ENCODE measurements at places on chromosomes 4 and X.

GRCh38 chrX:39912126-39912525, 185.6 kb downstream of the BCOR start:
- DNase-seq = no peak

GRCh38 chr4:39542611-39543012, 15.4 kb upstream of the UGDH start:
- DNase-seq = no peak

GRCh38 chr4:37812713-37813112, 13.8 kb upstream of the PGM2 start:
- DNase-seq = no peak

DNA sequence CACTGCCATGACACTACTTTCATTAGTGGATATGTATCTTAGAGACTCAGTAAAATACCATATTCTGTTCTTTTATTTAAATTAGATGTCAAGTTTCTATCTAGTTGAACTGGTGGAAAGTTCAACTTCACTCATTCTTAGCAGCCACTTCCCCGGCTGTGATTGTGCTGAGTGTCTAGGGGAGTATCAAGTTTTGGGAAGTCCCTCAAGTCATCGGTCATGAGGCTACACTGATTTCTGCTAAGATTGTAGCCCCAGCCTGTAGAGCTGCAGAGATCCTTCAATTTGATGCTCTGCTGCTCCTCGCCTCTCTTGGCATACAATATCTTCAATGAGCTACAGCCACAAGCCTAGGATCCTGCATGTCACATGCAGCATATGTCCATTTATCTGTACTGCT, 53.9 kb downstream of the DMP1 start:
- DNase-seq = no peak

- no peak for DNase-seq
Measured at GRCh38 chr4:81084634-81085033, 54.1 kb downstream of the BMP3 start.

GRCh38 chrX:13101441-13102139, 57.2 kb upstream of the FAM9C start:
- no peak for DNase-seq

DNA sequence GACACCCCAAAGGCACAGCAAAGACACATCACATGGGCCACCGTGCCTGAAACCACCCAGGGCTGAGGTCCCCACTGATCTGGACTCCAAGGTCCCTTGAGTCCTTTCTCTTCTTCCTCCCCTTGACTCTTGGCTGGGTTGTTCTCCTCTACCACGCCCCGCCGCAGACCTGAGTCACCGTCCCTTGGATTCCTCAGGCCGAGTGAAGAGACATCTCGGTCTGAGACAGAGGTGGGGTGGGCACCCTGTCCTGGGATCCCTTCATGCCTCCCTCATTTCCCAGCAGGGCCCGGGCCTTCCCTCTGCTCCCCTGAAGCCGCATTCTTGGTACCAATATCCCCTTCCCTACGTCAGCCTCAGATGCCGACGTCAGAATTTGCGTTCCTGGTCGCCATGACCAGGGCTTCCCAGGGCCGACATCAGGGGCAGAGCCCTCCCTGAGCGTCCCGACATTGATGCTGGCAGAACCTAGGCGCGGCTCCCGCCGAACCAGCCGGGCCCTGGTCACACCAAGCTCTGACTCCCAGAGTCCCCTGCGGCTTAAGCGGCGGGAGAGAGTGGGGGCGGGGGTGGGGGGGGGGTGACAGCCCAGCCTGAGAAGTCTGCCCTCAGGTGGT, 498 bp downstream of the MAGEA10 start:
- no peak for DNase-seq

DNA sequence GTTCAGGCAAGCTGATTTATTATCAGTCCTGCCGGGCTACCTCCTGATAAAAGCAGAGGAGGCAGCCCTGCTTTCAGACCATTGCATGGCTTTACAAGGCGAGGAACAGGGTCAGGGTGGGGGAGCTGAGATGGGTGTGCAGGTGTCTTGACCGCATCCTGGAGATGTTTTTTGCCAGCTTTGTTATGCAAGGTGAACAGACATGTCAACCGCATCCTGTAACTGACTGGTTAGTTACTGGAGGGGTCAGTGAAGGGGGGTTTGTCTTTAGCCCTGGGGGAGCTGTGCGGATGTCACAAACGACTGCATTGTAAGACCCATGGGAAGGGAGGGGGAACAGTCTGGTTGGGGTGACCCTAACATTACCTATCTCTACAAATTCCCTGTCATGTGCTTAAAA, 10.0 kb downstream of the ADAM29 start:
- DNase-seq = no peak

DNA sequence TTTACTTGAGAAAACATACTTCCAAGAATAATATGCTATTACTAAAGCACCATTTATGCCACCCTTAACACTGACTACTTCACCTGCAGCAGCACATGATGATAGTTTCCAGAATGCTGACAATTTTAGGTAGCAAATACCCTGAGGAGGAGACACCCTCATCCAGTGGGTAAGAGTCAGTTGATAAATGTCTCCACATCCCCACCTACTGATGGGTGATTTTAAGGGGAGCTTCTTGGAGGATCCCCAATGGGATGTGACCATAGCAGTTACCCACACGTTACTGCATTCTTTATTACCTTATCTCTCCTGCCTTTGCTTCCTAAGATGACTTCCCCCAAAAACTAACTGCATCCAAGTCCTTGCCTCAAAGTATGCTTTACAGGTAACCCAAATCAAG, 131.2 kb upstream of the SMARCAD1 start:
- no peak for DNase-seq

GRCh38 chr4:95857761-95858160, 17.9 kb downstream of the PDHA2 start:
- no peak for DNase-seq

DNA sequence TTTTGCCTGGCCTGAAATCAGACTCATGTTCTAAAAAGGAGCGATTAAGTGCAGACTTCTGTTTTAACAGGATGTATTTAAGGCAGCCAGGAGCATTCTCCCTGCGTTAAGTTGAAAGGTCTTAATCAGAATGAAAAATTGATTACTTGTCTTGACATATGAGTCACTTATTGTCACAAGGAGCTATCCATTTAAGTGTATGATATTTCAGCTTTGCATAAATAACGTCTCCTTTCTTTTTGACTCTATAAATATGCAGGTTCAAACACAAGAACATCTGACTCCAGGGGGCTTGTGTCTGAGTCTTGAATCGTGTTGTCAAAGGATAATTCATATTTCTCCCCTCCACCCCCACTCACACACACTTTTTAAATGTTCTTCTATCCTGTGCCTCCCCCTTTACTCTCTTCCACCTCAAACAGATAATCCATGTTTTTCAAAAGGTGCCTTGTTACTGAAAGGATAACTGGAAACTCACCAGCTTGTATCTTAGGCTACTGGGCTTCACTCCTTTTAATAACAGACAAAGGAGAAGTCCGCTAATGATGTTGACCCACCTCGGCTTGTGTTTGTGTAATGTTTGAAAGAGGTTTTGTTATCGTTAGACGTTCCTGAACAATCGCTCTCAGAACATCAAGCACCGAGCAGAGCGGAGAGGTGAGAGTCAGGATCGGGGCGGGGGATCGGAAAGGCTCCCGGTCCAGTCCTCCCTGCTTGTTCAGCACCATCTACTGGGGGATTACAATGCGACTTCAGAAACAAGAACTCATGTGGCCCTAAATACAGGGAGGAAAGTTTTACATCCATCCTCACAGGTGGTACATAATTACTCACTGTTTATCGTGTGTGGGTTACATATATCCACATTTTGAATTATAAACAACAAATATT, 107.5 kb upstream of the RPL34 start:
- no peak for DNase-seq

GRCh38 chrX:39956803-39957394, 140.9 kb downstream of the BCOR start:
- no peak for DNase-seq

DNA sequence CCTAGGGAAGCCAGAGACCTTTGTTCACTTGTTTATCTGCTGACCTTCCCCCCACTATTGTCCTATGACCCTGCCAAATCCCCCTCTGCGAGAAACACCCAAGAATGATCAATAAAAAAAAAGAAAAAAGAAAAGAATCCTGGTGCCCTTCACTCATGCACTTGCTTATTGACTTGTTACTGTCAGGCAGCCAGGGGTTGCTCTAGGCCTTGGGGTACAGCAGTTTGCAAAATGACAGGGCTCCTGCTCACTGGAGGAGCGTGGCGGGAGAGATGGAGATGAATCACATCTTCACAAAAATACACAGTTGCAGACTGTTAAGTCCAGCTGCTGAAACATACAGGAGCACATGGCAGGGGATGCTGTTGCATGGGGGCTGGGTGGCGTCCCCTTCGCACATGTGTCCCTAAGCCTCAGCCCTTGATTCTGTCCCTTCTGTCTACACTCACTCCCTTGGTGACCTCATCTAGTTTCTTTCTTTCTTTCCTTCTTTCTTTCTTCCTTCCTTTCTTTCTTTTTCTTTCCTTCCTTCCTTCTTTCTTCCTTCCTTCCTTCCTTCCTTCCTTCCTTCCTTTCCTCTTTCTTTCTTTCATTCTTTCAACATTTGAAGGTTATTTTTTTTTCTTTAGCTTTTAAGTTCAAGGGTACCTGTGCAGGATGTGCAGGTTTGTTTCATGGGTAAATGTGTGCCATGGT, 16.9 kb upstream of the TMEM271 start:
- DNase-seq = no peak

GRCh38 chrX:105191878-105192277, 28.6 kb downstream of the TEX13A start:
- DNase-seq = no peak

DNA sequence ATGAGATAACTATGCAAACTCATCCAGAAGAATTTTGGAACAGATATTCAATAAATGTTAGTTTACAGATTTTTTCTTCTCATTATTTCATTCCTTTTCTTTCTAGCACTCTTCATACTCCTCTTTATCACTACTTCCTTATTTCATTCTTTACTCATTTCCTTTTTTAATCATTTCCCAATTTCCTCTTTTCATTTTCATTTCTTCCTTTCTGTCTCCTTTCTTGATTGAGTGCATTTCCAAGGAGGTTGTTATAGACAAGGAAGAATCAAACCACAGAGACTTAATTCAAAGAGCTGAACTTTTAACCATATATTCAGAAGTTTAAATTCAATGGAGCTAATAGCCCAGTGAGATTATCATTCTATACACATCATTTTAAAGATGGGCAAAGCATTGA, 600.7 kb downstream of the ARAP2 start:
- DNase-seq = no peak

- DNase-seq = no peak
Measured at GRCh38 chr4:25608644-25609043, 47.0 kb upstream of the SLC34A2 start.

DNA sequence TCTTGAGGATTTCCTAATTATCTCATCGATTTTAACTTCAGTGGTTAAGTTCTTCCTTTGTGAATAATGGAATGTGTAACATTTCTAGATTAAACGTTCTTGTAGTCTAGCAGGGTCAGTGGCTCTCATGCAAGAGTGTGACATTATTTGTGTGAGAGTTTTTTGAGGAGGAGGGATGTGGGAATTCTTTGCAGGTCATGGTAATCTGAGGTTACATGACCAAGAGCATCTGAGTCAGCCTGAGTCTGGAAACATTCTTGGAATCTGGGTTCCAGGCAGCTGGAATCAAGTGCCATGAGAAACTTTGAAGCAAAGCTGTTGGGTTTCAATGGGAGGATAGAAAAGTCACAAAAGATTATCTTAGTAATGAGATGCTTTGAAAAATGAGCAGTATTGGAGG, 49.5 kb downstream of the GK start:
- DNase-seq = no peak

- DNase-seq = no peak
Measured at GRCh38 chr4:55634417-55635128, 1.5 kb downstream of the NMU start.

DNA sequence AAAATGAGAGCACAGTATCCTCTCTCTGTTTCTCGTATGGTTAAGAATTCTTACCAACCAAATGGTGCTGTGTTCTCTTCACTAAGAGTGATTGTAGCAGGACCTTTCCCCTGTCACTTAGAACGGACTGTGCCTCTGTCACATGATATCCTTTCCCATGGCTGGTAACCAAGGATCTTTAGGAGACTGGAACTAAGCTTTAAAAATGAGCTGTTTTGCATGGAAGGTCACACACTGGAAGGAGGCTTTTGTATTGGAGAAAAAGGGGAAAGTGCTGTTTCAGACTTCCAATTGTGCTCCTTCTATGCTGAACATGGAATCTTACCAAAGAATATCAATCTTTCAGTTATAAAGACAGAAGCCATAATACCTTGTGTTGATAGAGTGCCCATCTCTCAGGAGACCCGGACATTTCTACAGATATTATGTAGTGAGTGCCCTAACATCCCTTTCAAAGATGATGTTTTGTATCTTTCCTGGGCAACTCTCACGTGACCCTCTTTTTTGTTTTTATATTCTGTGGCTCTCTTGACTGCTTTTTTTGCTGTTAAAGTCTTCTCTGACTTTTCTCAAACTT, 148.6 kb downstream of the SLC4A4 start:
- no peak for DNase-seq

GRCh38 chr4:7922466-7922865, 17.2 kb downstream of the AFAP1 start:
- no peak for DNase-seq

DNA sequence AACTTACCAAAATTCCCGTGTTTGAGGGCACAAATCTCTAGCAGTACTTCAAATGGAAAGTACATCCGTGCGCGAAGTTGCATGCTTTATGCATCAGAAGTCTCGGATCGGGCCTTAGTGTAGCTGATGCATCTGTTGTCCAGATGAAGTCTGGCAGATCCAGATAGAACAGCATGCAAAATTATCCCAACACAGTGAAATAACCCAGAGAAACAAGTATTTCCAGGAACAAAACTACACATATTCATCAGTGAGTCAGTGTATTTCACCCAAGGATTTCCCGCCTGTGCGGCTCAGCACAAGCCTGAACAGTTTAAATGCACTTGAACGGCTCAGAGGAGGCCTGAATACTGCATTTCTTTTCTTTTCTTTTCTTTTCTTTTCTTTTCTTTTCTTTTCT, 27.4 kb upstream of the CLDN24 start:
- DNase-seq = no peak

GRCh38 chrX:132428896-132429295, 59.9 kb downstream of the MBNL3 start:
- no peak for DNase-seq

DNA sequence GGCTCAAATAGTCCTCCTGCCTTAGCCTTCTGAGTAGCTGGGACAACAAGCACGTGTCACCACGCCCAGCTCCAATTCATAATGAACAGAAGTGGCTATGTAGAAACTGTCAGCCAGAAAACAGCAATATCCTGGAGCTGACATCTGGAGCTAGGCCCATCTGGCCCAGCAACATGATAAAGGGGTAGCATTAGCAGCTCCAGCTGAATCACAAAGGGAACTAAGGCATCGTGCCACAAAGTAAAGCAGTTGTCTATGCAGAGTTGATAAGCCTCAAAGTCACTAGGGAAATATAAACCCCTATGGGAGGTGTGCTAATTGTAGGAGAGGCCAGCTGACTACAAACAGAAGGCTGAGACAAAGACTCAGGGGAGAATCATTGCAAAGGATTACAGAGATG, 270.5 kb upstream of the GPC4 start:
- DNase-seq = no peak

DNA sequence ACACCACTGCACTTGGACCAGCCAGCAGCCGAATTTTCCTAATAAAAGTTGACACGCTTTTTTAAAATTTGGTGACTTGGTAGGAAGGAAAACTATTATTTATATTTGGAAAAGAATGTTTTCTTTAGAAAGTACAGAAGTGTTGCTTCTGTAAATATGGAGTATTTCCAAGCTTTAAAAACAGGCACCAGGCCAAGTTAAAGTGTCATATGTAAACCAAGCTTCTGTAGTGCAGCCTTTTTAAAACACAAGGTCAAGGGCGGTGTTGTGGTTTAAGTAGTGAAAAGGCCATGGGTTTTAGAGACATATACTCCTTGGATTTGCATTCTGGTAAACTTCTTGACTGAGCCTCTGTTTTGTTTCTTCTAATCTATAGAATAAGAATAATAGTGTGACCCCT, 62.7 kb downstream of the TRIM2 start:
- DNase-seq = no peak

Data from KG1 (cell line).